Stimulated activated CD8-positive, alpha-beta memory T cell treated with anti-CD3 and anti-CD28 coated beads, Interleukin-12 subunit alpha, Interleukin-12 subunit beta, amount 100 ng/mL, for 1 hour (primary cell): ENCODE measurements at places on chromosomes 6 and 20.

GRCh38 chr20:22008456-22008855, 303.0 kb downstream of the PAX1 start:
- DNase-seq, result no peak

GRCh38 chr6:131061041-131061750, 1.8 kb downstream of the EPB41L2 start:
- DNase-seq, result no peak

DNA sequence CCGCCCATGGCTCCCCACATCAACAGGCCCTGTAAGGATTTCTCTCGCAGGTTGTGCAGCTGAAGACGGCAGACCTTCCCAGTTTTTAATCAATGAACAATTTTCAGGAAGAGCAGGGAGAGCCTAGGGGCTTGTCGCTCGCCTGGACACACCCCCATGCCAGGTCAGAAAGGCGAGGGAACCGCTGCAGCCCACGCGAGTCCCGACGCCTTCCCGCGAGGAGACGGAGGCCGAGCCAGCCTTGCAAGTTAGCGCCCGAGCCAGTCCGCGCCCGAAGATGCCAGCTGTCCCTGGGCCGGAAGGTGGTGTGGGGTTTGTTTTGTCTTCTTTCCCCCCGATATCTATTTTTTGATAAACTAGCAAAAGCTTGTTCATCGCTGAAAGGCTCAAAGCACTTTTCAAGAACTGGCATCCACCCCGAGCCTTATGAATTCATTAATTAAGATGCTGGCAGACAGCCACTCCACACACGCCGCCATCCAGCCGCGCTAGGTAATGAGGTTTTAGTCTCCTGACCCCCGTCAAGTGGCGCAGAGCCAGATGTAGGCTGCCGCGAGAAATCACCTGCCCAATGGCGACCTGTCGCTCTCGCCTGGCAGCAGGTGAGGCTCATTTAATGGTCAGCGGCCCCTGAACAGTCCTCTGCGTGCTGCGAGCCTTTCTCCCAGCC, 6.6 kb downstream of the CCDC167 start:
- no peak for DNase-seq

DNA sequence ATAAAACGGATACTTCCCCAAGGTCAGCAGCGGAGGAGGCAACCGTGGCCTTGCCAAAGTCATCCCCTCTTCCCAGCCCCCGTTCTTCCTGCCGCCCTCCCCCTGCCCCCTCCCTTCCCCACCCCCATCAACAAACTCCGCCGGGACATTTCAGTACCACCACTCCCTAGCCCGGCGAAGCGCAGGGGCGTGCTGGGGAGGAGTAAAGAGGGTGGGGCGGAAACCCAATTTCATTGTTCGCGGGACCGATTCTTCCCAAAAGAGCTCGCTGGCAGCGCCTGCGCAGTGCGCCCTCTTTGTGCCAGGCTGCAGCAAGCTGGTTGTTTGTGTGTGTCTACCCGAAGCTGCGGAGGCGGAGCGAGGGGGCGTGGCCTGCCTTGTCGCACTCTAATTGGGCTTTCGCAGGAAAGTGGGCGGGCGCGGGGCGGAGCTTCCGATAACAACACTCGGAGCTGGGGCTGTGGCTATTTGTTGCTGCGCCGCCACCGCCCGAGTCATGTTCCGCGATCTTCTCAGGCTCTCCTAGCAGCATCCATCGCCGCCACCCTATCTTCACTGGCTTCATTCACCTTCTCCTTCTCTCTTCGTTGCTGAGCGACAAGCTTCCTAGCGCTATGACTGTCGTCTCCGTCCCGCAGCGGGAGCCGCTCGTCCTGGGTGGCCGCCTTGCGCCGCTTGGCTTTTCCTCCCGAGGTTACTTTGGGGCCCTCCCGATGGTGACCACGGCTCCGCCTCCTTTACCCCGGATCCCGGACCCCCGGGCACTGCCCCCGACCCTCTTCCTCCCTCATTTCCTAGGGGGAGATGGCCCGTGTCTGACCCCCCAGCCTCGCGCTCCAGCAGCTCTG, at the start of gene PNRC1:
TSS of gene PNRC1 (plus strand) at position 471 of the 848 bp plus-strand sequence. CDS start at position 615, 144 bp downstream.
- DNase-seq, result peak; percentile 100

DNA sequence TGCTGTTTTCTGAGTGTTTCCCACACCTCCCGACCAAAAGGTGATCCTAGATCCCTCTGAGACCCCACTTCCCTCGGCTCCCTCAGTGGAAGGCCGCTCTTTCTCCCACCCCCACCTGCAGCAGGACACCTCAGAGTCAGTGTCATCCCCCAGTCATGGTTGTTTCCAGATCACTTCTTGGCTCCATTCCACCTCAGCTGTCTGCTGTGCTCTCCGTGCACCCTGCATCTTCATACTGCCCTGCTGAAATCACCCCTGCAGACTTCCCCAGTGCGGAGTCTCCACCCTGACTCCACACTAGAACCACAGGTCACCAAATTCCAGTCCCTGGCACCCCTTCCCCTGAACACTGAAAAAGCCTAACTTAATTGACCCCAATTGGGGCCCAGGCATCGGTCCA, 255.1 kb upstream of the CDYL start:
- no peak for DNase-seq

GRCh38 chr6:159098636-159099106, 53.9 kb upstream of the TAGAP start:
- peak; percentile 69 for DNase-seq

DNA sequence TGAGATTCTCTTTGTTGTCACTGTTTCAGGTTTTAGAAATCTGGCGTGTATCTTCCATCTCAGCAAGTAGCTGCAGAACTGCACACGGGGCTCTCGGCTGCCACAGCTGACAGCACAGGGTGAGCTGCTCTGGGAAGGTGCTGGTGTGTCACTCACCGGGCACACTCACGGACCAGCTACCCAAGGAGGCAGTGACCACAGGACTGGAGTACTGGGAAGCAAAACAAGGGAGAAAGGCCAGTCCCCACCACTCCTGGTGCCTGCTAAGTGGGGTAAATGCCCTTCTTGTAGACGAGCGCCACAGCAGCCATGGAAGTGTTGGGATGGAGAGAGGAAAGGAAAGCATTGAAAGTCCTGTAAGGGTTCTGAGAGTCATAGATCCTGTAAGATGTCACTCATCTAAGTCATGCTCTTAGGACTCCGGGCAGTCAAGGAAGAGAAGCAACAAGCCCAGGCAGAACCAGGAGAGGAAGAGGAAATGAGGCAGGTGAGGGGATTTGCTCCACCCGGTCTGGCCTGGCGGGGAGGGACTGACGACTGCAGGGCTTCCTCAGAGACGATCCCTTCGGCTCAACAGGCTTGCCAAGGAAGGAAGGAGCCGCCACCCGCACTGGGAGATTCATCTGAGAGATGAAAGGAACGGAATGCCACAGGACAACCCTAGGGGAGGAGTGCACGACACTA, 48.1 kb downstream of the PRDM1 start:
- no peak for DNase-seq

DNA sequence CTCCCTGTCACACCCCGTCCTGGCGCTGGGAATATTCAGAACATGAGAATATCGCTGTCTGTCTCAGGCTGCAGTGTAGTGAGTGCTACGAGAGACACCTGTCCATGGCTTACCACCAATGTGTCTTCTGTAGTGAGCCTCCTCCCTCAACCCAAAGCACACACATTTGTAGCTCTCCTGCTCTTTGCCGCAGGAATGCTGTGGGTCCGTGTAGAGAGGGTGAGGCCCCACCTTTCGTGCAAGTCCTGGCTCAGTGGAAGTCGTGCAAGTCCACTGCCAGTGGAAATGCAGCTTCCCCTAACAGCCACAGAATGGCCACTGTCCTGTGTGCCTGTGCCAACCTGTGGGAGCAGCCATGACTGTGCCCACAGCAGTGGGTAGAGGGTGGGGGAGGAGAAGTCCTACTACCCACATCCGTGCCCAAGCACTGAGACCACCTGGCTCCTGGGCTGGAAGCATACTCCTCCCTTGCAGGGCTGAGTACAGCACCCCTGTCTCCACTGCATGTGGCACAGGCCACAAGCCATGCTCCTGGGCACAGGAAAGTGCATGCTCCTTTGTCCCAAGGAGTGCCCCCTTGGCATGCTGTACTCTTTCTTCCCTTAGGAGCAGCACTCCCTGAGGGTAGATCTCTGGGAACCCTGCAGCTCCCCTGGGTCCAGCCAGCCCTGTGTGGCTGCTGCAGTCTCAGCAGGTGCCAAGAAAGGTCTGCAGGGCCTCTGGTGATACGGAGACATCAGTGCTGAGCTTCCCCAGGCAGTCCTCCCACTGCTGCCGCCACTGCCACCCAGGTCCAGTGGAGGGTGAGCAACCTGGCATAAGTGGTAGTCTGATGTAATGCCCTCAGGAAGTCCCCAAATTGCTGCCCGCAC, 28.0 kb downstream of the IGF2R start:
- no peak for DNase-seq

DNA sequence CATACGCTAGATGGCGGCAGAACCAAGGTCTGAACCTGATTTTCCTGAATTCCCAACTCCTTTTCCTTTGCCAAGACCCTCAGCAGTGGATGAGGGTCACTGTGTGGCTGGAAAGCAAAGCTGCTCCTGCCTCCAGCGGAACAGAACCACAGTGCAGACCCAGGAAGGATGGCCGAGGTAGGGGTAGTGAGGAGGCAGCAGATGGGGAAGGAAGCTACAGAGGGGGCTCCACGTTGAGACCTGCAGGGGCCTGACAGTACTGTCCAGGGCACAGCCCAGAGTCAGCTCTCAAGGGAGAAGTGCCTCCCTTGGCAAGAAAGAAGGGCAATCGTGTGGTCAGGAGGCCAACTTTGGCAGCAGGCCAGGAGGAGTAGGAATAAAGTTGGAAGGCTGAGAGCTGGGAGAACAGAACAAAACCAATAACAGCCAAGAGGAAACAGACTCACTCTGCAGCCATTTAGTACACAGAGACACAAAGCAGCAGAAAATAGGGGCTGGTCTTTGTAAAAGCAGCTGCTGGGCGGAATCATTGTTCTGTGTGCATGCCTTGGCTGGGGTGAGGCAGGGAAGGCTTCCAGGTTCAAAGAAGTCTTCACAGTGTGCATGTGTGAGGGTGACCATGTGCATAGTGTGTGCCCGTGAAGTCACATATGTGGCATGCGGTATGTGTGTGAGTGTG, 3.1 kb downstream of the GABRR2 start:
- no peak for DNase-seq

- DNase-seq, result no peak
Measured at GRCh38 chr20:1429143-1429728, 36.4 kb upstream of the FKBP1A start.

DNA sequence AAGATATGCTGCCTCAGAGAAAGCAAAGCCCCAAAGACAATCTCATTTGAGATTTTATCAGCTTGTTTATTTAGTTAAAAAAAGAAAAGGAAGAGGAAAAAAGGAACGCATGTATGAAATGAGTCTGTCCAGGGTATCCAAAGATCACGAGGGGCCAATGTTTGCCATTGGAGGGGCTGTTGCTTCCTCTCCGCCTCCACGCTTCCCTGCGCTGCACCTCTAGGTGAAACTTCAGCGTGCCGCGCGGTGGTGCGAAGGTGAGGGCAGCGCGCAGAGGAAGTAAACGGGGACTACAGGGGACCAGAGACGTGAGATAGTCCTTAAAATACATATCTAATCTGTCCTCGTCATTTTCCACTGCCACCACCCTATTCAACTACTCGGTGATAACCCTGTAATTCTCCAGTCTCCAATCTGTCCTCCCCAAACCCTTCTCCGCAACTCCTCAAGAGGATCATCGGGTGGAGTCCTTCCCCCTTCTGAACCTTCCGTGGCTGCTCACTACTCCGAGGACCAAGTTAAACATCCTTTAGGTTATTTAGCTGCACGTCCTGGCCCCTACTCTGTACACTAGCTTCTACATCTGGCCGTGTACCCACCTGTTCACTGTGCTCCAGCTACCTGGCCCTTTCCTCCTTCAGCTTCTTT, 1.1 kb upstream of the DCBLD1 start:
- DNase-seq, result no peak

- no peak for DNase-seq
Measured at GRCh38 chr6:75460681-75461080, 32.9 kb downstream of the FILIP1 start.

DNA sequence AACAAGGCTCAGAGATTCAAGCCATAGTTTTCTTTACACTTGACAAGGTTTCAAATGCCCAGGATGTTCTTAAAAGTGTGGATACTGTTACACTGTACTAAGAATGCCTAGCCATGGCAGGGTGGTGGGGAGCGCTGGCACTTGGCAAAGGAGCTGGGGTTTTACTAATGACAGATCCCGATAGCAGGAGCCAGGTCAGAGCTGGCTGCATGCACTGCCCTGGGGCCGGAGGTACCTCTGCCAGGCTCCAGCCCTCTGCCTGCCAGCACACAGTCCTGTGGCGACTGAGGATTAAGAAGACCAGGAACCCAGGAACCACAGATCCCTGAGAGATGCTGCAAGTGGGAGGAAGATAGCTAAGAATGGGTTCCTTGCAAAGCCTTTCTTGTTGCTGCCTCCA, 260.3 kb downstream of the ALDH8A1 start:
- DNase-seq, result no peak

DNA sequence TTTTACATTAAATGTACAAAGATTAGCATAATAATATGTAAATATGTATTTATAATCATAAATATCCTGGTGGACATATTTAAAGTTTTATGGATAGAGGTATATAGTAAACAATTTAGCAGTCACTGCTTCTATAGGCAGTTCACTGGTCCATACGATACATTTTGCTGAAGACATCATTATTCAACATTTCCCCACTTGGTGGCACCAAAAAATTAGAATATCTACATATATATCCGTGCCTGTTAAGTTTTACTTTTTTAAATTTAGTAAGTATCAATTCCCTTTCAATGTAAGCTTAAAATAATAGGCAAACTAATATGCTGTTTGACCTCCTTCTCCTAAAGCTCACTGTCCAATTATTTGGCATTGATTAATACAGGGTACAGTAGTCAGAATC, 64.2 kb downstream of the LMBRD1 start:
- DNase-seq, result no peak

DNA sequence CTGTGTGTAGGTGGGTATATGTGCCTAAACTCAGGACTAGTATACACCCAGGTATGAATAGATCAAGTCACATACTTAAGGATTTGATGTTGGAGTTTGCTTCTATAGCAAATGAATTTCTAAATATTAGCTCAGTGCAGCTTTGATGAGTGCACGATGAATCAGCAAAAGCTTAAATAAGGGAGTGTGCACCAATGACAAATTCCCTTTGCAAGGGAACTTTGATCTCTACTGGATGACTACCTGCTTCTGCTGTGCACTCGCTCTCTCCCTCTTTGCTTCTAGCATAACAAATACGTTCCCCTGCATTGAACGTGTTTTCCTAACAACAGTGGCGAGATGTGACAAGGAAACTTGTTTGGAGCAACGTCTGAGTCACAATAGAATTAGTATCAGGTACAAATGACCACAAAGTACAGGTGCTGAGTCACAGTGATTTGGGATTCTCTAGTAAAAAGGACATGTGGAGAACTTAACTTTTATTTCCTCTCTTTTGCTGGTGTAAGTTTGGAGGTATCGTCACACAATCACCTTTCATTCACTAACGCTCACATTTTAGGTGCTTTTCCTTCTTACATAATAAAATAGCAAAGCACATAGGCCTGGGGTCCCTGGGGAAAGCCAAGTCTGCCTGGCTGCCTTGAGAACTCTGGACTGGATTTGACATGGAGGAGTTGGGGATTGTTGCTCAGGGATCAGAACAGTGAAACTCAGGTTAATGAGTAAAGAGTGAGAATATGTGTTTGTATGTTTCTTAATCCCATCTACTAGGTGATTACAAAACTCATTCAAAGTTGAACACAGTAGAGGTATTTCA, 49.7 kb downstream of the KLHL31 start:
- no peak for DNase-seq
